LoVo (cell line): ENCODE measurements at places on chromosomes 3 and 15.
A peak's percentile ranks its signal among the peaks of the same experiment; 100 is the strongest.

GRCh38 chr3:132783152-132783551 is 60.9 kb upstream of the NPHP3 start:
- DNase-seq: no peak

- DNase-seq: no peak
Measured at GRCh38 chr3:110708156-110708555, 363.5 kb upstream of the NECTIN3 start.

DNA sequence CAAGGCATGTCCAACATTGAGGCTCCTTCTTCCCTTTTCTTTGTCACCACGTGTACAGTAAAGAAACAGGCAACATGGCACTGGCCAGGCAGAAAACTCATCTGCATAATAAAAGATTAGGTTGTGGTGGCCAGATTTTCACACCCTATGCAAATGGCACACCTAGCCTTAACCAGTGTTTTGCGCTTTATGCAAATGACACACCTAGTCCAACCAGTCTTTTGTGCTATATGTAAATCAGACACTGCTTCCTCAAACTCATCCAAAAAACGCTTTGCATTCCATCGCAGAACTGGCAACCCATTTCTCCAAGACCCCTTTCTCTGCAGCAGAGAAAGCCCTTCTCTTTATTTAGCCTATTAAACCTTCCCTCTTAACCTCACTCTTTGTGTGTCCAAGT is 109.1 kb downstream of the ZNF385D start:
- DNase-seq: no peak

- DNase-seq: peak; percentile 76
Measured at GRCh38 chr15:51982013-51982769, 10.6 kb upstream of the LEO1 start.

GRCh38 chr3:33980252-33980651 is 181.8 kb downstream of the PDCD6IP start:
- DNase-seq: peak; percentile 48

GRCh38 chr15:60179786-60180391 is 175.8 kb downstream of the FOXB1 start:
- DNase-seq: peak; percentile 57

DNA sequence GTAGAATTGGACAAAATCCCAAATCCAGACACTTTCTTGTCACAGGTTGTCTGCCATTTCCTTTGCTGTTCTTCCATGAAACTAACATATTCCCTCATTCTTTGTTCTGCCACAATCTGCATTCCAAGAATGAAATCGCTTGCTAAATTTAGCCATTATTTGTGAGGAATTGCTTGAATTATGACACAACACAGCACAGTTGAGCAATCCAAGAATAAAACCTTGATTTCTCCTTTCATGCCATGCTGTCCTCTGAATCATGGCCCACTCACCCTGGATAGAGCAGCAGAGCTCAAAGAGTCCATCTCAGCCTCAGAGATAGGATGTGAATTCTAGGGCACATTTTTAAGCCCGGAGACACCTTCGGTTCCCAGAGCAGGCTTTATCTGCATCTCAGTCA is 35.2 kb upstream of the GREM1 start:
- no peak for DNase-seq

- no peak for DNase-seq
Measured at GRCh38 chr3:119604878-119605277, 7.2 kb downstream of the PLA1A start.

DNA sequence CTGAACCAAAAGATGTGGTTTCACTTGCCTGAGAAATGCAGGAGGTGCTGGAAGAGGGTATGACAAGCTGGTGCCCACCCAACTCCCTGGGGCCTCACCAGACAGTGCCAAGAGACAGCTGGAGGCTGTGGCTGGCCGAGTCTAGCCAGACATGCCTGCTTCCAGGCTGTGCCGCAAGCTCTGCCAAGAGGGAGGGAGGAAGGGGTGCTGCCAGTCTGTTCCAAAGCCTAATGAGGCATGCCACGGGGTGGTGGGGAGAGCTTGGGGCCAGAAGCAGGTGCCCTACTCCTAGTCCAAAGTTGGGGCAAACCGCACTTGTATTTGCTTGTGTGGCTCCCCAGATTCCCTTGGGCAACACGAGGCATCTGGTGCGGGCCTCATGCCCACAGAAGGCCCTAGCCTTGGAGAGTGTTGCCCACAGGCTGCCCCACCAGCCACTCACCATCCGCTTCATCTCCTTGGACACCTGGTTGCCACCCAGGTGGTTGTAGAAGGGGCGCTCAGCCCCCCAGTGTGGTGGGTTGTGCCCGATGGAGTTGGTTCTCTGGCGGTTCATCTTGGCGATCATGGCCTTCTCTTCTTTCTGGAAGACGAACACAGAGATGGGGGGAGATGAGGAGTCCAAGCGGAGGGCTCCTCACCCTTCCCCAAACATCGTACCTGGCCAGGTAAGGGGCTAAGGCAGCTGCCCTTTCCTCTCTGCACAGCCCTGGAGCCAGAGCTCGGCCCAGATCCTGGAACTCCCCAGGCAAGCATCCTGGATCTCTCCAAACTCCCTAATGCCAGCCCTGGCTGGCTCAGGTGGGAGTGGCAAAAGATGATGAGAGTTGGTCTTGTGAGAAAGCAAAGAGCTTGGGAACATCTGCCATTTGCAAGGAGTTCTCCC is 123.4 kb downstream of the SEC22A start:
- DNase-seq: no peak

DNA sequence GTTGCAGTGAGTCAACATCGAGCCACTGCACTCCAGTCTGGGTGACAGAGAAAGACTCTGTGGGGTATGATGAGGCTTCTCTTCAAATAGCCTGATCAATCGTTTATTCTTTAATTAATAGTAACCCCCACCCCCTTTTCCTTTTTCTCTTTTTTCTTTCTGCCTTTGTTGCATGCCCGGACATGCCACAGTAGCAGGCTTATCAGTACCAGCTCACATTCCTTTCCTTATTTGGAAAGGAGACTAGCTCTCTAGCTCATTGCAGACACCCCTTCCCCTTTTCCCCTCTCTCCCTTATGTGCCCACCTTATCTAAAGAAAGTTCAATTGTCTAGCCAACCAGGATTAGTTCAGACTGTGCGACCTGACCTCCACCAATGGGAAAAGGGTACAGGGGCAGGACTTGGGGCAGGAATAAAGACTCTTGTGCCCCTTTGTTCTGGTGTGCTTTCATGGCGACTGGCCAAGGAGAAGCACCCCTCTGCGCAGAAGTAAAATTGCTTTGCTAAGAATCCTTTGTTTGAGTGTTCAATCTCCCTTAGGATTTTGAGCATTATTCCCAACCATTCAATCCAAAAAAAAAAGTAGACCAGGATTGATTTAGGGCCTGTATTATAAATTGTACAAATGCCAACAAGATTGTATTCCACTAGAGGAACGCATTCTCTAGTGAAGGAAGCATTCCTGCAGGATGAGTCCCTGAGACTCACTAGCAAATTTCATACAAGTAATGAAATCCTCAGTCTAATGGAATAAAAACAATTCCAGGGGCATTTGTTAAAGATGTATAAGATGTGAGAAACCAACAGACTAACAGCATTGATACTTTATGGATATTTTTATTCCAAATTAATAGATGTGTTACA is 95.8 kb upstream of the SNRPN start:
- DNase-seq: no peak

DNA sequence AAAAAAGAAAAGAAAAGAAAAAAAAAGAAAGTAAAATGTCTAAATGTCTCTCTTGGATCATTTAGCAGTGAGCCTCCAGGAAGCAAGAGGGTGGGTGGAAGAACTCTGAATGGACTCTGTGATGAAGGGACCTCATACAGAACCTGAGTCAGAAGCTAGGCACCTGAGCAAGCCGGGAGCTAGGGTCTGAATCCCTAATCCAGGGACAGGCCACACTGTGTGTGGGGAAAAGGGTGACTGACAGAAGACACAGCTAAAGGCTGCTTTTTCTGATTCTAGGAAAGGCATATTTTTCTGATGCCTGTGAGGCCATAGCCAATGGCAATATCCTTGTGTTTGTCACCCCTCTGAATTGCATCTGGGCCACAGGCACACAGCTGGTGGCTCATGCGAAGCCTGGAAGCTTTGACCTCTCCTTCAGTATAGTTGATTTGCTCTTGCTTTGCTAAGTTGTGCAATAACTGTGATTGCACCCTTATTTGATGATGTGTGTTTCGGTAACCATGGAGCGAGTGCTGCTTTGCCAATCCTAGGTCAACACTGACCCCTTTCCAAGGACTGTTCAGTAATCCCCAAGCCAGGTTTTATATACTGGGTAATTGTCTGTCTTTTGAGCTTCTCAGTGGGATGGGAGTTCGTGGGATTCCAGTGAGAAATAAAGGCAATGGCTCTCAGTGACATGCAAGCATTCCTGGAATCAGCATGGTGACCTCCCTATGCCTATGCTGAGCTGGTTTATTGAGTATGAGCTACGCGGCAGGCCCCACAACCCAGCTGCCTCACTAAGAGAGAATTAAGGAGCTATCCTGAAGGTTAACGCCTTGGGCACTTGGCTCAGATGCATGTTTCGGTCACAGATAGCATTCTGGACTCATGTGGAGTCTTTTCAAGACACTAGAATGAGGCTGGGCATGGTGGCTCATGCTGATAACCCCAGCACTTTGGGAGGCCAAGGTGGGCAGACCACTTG is 49.0 kb upstream of the OSBPL11 start:
- no peak for DNase-seq

DNA sequence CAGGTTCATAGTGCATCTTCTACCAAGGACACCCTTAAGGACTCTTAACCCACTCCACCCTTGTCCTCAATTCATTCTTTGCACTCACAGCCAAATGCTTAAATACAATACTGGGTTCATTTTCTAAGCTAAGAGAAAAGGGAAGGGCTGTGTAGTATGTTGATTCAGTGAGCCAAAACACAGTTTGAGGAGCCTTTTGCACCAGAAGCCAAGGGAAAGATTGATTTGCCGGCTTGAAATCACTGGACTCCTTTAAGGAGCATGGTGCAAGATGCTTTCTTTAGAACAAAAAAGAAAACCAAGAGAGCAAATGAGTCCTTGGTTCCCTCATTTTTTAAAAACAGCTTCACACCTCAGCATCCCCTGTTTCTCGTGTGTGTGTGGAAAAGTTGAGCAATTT is 47.8 kb downstream of the BOC start:
- no peak for DNase-seq

GRCh38 chr3:129587566-129588210 is 18.8 kb downstream of the PLXND1 start:
- DNase-seq: no peak

DNA sequence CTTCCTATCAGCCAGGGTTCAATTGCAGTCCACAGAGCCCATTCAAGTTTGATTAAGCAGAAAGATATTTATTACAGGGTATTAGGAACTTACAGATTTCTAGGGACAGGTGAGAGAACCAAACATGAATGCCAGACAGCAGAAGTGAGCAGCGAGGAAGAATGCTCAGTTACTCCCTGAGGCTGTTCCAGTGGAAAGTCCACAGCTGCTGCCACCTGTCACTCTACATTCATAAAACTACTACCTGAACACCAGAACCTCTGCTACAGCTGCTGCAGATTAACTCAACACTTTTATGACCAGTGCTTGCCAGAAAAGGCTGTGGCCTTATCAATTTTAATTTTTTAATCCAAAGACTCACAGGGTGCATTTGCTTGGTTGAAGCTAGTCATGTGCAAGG is 325.4 kb upstream of the ONECUT1 start:
- no peak for DNase-seq

DNA sequence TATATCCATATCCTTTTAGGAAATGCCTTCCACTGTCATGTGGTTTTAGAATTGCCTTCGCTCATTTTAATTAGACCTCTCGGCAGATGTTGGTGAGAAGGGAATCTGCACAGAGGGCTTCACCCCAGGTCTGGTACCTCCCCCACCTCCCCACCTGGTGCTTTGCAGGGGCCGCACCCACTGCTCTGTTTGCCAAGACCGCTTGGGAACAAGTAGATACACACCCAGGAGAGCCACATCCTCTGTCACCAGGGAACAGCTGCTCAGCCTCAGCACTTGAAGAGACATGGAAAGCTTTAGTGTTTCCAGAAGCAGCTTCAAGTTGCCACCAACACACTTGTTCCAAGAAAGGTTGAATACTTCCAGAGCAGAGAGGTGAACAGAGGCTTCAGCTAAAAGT is 21.8 kb downstream of the LRRC31 start:
- DNase-seq: no peak

GRCh38 chr3:140899363-140899762 is 42.3 kb upstream of the SLC25A36 start:
- DNase-seq: no peak

DNA sequence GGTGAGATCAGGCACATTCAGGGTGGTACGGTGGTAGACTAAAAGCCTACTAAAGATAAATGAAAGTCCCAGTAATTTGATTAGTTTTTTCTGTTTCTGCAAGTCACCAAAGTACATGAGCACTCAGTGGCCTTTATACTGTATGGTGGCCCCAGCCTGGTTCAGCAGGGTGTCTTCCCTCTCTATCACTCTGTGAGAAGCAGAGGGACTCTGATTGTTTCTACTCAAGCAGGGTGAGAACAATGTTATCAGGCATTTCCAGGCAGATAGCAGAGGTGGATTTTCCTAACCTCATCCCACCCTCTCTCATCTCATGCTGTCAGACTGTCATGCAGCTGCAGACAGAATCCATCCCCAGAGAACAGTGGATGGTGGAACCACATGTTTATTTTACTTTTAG is 71.5 kb upstream of the BFSP2 start:
- DNase-seq: no peak

- DNase-seq: no peak
Measured at GRCh38 chr3:159128628-159129027, 326.8 kb downstream of the MFSD1 start.

DNA sequence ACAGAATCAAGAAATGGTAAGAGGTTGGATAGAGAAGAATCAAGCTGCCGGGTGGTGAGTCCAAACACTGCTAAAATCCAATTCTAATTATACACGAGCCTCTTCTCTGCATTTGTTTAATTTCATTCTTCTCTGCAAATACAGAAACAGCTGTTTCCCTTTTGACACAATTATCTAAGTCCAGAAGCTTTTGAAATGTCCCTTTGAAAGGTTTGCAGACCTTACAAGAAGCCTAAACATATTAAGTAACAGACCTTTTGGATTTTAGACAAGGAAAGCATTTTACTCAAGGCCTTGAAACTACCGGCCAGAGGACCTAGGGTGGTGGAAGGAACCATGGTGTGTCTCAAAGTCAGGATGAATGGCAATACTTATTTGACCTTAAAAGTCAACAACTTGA is 403.8 kb upstream of the ADAMTS9 start:
- DNase-seq: no peak

- no peak for DNase-seq
Measured at GRCh38 chr3:11551036-11551435, 92.7 kb downstream of the VGLL4 start.

DNA sequence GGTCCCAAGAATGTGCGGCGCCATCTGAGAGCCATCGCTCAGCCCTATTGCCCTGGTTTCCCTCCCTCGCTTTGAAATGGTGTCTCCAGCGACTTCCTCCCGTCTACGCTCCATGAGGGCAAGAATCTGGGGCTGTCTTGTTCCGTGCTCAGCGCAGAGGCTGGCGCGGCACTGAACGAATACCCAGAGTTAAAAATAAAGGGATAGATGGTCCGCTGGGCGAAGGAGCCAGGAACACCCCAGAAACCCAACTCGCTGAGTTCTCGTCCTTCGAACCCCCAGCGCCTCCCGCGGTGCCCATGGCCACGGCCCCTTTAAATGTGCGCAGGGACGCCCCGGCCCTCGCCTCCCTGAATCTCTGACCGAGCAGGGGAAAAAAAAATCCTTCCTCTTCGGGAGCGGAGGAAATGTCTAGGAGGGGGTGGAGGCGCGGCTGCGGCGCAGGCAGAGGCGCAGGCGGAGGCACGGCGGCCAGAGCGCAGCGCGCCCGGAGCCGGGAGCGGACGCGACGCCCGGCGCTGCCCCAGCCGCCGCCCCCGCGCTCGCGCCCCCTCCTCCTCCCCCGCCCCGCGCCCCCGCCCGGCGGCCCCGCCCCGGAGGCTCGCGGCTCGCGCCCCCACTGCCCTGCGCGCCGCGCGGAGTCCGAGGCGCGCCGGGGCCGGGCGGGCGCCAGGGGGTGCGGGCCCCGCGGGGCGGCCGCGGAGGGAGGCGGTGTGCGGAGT is 8.5 kb upstream of the FGD5 start:
- no peak for DNase-seq
